ENCODE measurements at places on chromosomes 1 and 21.
A peak's percentile ranks its signal among the peaks of the same experiment; 100 is the strongest.

GRCh38 chr1:160522136-160522535, 919 bp downstream of the SLAMF6 start:
- no peak for DNase-seq

DNA sequence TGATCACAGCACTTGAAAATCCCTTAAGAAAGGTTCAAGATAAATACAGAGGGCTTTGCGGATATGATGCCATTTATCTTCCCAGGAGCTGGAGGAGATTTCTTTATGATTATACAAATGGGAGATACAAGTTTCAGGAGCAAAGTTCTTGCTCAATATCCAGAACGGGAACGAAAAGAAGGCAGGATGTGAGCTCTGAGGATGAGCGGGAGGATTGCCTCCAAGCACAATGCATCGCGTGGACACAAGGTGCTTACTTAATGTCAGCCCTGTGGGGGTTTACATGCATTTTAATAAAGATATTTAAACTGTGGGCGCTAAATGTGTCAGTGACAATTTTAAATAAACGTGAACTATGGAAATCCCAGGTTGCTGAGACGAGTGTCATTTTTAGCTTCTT, 59.0 kb downstream of the SYT6 start:
- no peak for DNase-seq

DNA sequence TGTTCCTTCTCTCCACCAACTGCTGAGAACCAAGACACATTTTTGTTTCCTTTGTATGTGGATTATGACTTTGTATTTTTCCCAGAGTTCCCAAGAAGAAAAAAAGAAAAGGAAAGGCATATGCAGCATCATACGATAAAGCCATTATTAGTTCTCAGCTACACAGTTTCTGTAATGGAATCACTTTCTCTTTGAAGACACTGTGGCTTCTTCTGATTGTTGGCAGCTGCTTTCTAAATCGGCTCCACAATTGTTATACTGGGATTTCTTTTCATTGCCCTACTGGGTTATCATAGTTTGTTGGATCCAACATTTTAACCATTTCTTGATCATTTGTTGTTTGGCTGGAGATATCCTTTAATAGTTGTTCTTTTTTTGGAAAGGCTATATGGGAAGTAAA, 89.5 kb upstream of the HIVEP3 start:
- DNase-seq = no peak

DNA sequence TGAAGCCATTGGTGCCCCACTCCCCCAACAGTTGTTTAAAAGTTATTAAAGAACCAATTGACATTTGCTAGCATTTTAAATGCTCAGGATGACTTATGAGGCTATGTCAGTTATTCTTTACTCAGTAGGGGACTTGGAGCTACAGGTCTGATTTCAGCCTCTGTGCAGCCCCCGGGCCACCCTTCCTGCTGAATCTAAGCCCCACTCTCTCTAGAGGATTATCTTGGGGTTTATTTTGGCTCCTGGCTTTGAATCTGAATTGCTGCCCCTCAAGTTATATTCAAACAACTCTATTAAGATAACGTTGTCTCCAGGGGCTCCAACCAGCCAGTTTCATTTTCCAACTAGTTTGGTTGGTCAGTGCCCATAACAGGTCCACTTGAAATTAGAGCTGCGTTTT, 135.1 kb downstream of the ST6GALNAC3 start:
- no peak for DNase-seq

- no peak for DNase-seq
Observed at GRCh38 chr21:41612674-41613532, 104.9 kb upstream of the TMPRSS2 start.

- no peak for DNase-seq
Observed at GRCh38 chr1:54952950-54953718, 27.3 kb upstream of the TMEM61 start.

GRCh38 chr1:60753036-60753900, 329.1 kb upstream of the NFIA start:
- no peak for DNase-seq

- peak; percentile 51 for DNase-seq
Observed at GRCh38 chr1:6148497-6149241, 31.5 kb downstream of the CHD5 start.

GRCh38 chr1:90821788-90822359, 104.8 kb upstream of the BARHL2 start:
- DNase-seq = no peak

DNA sequence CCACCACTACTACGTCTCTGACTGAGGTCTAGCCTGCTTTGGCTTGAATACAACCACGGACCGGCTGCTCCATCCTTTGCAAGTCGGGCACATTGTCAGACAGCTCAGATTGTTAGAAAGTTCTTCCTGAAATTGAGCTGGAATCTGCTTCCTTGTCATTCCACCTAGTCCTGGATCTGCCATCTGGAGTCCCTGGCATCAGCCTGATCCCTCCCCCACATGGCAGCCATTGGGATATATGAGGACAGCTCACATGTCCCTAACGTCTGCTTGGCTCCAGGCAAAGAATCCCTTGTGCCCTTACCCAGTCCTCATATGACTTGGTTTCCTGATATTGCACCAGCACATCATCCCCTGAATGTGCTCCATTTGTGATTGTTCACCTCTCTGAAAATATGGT, 56.3 kb upstream of the SYT6 start:
- no peak for DNase-seq

DNA sequence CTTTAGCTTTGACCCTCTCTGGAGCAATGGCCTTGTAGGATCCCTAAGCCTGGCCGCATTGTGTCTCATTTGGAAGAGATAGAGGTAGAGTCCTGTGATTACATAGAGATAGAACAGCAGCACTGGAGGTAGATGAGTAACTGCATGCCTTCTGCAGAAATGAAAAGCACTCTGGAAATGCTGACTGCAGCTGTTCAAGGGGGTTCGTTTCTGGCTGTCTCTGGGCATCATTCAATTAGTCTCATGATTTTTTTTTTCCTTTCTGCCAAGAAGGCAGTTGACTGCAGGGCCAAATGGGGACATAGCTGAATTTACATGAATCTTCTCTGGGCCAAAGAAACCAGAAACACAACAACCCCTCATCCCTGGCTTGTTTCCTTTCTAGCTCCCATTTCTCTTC, 28.1 kb upstream of the SNX27 start:
- DNase-seq = no peak

GRCh38 chr1:24382165-24382577, 31.4 kb downstream of the STPG1 start:
- DNase-seq = no peak

- DNase-seq = no peak
Observed at GRCh38 chr1:6638226-6638625, 13.6 kb downstream of the THAP3 start.

DNA sequence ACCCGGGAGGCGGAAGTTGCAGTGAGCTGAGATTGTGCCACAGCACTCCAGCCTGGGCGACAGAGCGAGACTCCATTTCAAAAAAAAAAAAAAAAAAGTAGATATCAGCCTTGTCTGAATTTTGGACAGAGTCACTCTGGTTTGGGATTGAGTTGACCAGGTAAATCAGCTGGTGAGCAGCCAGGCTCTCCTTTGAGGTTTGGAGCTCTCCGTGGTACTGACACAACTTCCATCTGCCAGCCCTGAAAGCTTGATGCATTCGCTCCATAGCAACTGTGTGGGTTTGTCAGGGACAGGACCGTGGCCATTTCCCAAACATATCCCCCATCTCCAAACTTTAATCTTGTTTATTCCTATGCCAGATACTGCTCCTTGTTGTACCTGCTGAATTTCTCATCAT, 155.2 kb downstream of the DMRTA2 start:
- no peak for DNase-seq

- DNase-seq = peak; percentile 34
Observed at GRCh38 chr1:17335821-17336710, 28.1 kb downstream of the PADI4 start.

DNA sequence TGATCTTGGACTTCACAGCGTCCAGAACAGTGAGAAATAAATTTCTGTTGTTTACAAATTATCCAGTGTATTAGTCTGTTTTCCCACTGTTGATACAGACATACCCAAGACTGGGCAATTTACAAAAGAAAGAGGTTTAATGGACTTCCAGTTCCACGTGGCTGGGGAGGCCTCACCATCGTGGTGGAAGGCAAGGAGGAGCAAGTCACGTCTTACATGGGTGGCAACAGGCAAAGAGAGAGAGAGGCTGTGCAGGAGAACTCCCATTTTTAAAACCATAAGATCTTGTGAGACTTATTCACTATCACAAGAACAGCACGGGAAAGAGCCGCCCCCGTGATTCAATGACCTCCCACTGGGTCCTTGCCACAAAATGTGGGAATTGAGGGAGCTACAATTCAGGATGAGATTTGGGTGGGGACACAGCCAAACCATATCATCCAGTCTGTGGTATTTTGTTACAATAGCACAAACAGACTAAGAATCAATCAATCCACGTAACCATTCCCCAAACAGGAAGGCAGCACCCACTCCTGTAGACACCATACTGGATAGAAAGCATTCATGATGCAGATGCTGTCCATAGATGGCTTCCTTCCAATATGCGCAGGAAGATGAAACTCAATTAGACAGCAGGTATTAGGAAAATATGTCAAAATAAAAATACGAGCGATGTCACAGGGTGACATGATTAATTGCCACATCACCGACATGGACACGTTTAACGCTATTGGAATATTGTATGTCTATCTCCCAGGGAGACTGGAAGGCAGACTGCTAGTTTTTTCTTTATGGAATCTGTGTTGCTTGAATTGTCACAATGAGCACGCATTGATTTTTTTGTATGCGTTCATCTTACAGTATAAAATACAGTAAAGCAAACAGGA, 22.8 kb downstream of the ECE1 start:
- no peak for DNase-seq

GRCh38 chr1:61094677-61095469, 12.5 kb downstream of the NFIA start:
- no peak for DNase-seq

- DNase-seq = no peak
Observed at GRCh38 chr21:35438643-35439404, 389.7 kb upstream of the RUNX1 start.

DNA sequence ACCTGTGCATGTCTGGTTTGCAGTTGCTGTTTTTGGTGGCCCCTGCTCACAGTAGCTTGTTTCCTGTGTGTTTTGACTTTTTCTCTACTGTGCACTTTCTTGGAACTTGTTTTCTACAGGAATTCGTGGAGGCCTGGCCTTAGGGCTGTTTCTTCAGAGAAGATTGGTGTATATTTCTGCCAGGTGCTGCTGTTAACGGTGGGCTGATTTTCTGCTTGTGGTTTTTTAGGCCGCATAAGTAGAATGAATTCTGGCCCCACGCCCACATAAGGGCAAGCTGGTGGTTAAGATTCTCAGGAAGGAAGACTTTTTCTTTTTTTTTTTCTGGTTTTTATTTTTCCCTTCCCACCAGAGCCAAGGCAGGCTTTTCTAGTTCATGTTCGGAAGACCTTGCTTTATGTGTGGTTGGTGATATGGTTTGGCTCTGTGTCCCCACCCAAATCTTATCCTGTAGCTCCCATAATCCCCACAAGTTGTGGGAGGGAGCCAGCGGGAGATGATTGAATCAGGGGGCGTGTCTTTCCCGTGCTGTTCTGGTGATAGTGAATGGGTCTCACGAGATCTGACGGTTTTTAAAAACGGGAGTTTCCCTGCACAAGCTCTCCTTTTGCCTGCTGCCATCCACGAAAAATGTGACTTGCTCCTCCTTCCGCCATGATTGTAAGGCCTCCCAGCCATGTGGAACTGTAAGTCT, 71.5 kb upstream of the DISP3 start:
- DNase-seq = peak; percentile 46

DNA sequence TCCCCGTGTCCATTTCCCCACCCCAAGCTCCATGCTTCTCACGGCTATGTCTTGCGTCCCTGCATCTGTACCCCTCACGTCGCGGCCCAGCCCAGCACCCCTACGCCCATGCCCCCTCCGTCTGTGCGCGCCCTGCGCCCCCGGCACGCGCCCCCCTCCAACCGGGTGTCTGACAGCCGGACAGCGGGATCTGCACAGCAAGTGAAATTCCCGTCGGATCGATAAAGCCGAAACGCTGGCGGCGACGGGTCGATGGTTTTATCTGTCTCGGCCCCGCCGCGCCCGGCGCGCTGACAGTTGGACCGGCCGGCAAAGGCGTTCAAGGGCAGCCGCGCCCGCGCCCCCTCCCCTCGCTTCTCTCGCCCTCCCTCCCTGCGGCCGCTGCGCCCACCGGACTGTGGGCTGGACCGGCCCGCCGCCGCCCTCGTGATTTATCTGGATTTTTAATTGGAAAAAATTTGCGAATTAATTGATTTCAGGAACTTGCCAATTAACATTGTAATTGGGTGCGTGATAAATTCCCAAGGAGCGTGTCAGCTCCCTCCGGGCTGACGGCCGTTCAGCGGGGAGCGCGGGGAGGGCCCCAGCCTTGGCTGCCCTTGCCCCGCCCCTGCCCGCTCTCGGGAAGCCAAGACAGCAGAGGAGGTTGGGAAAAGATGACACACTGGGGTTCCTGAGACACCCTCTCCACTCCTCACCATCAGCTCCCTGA, 57.1 kb downstream of the TMEM53 start:
- no peak for DNase-seq

DNA sequence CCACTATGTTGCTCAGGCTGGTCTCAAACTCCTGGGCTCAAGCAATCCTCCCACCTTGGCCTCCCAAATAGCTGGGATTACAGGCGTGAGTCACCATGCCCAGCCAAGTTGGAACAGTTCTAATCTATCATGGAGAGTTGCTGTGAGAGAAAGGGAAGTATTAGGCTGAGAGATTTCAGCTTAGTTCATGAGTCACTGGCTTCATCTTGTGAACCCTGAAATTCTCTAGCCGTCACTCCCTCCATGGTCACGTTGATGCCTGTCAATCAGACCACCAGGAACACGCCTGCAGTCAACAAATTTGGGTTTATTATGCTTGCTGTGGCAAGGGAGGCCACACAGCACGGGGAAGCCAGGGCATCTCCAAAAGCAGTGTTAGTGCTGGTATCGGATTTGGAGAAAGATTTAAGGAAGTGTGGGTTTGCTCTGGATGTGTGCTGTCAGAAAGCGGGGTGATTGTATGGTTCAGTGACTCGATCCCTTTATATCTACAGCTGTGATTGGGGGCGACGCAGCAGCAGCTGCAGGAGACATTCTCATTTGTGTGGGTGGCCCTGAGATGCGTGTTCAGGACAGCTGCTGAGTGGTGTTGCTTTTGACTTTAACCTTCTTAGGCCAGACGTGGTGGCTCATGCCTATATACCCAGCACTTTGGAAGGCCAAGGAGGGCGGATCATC, 18.7 kb downstream of the UQCRHL start:
- DNase-seq = no peak

GRCh38 chr1:168833362-168833761, 104.4 kb upstream of the DPT start:
- DNase-seq = no peak

GRCh38 chr1:195097316-195097715, 1510.9 kb downstream of the KCNT2 start:
- DNase-seq = no peak

DNA sequence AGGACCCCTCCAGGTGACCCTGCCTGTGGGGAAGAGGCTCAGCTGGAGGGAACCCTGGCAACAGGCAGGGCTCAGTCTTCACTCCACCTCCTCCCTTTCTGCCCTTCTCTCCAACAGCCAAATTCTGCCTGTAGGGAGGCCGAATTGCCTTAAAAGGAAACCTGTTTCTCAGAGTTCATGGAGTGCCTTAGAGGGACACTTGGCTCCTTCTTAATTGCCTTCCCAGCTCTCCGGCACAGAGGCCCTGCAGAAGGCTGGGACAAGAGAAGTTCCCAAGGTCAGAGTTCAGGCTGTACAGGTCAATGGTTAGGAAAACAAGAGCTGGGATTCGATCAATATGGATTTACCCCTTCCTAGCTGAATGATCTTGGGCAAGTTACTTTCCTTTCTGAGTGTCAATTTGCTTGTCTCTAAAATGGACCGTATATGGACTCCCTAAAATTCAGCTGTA, 6.2 kb downstream of the CSRP1 start:
- no peak for DNase-seq

- DNase-seq = no peak
Observed at GRCh38 chr1:43255438-43256210, 14.2 kb upstream of the TMEM125 start.

All from CD4-positive, alpha-beta T cell treated with Interleukin-15 for 4 hours (primary cell).